Epithelial cell of esophagus (primary cell): ENCODE measurements at places on chromosomes 3 and 15.
A peak's percentile ranks its signal among the peaks of the same experiment; 100 is the strongest.

DNA sequence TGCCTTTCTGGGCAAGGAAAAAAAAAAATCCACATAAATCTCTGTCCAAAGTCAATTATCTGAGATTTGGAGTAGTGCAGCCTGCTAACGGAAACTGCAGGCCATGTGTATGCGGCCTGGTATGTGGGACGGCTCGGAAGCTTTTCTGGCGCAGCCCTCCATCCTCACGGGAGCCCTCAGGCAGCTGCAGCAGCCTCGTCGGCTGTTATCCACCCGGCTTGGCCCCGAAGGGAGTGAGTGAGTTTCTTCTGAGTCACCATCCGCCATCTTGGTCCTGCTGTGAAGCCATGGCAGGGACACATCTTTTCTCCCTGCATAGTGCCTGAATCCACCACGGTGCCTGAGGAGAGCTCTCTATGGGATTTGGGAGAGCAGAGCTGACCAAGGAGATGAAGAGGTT, 62.8 kb downstream of the POLR2M start:
- no peak for DNase-seq

DNA sequence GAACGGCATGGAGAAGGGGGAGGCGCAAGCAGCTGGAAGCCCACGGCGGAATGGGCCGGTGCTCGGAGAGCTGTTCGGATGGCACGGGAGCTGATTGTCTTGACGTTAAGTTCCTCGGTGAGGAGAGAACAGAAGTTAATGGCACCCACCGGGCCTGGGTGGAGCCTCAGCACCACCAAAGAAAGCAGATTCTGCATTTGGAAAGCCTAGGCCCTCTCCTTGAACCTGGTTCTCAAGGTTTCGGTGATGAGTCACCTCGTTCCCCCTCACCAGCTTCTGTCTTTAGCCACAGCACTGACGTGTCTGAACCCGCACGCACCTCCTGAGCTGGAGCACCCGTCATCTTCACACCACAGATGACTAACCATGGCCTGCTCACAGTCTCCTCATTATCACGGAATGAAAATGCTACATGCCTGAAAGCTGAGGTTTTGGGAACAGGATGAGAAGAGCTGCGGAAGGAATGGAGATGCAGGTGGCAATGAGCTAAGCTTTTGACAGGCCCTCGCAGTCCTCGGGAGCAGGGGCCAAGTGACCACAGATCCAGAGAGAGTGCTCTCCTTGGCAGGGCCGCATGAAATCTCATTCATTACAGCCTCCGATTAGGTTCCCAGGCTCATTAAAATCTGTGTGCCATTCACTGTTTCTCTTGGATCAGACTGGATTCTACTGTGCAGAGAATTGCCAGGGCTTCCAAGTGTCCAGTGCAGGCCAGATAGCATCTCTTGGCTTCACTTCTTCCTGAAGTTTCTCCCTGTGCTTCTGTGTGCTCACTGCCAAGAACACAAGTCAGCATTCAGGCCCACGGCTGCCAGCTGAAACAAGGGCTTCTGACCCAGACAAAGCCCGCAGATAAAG, 96.3 kb upstream of the DLG1 start:
- peak; percentile 100 for DNase-seq

GRCh38 chr3:49641292-49641691, 32.9 kb upstream of the APEH start:
- no peak for DNase-seq

DNA sequence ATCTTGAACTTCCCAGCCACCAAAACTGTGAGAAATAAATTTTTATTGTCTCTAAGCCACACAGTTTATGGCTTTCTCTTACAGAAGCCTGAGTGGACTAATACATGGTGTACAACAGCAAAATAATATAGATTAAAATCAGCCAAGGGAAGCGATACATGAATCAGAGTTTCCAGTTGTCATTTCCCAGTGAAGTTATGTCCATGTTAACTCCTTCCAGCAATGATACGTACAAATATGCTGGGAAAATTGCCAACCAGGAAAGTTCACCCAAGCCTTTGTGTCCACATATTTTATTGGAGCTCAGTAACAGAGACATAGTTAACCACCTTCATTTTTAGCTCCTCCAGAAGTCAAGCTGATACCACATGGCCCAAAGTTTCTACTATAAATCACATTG, 280.9 kb upstream of the KCNMB2 start:
- DNase-seq, result peak; percentile 13

DNA sequence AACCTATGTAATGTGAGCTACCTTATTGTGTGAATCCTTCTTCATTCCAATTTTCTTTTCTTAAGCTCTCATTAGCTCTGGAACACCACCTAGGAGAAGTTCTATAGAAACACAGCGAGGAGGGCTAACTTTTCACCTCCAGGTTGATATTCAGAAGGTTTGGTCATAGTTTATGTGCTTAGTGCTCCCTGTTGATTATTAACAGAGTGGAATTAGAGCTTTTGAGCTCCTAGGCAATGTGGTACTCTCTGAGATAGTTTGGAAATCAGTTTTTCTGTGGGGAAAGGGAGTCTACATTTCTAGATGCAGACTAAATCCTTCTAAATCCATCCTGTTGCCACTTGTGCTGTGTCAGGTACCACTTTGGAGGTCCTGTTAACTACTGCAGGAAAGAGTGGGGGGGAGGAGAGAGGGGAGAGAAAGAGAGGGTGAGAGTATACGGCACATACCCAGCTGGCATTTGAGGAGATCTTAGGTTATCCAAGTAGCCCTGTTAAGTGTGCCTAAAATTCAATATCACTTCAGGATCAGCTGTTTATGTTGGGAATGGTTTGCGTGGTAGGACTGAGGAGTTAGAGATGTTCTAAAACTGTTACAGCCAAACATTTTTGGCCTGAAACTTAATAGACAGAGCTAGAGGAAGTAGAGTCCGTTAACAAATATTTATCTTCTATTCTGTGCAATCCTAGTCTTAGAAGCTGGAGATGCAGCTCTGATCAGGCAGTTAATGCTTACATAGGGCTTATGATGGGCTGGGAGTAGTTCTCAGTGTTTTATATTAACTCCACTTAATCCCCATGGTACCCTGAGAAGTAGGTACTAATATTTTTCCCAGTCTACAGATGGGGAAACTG, 117.5 kb upstream of the PROK2 start:
- no peak for DNase-seq

- DNase-seq, result no peak
Measured at GRCh38 chr3:134355416-134355815, 18.8 kb downstream of the AMOTL2 start.

DNA sequence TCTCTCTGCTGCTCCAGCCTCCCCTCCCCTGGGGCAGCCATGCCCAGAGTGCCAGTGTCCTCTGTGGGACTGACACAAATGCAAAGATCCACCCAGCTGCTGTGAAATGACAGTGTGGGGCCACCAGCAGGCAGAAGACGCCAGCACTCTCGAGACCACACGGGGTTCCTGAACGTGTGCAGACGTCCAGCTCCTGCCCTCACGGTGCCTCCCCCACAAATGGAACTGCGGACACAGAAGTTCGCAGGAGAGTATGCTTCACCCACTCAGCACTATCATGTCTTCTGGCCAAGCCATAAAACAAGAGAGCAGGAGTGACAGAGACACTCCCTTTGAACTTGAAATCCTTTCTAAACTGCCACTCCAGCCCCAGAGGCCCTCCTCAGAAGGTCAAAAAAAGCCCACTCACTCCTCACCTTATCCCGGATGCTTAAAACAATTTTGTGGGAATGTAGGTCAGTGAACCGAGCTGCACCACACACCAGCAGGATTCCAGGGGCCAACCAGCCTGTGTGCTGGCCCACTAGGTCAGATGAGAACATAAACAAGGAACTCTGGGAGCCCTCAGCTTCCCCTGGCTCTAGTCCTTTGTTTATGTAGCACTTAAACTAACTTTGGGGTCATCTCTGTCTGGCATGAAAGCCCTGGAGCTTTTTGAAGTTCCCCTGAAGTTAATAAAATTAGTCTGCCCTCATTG, 112.6 kb downstream of the DNAJB8 start:
- no peak for DNase-seq

DNA sequence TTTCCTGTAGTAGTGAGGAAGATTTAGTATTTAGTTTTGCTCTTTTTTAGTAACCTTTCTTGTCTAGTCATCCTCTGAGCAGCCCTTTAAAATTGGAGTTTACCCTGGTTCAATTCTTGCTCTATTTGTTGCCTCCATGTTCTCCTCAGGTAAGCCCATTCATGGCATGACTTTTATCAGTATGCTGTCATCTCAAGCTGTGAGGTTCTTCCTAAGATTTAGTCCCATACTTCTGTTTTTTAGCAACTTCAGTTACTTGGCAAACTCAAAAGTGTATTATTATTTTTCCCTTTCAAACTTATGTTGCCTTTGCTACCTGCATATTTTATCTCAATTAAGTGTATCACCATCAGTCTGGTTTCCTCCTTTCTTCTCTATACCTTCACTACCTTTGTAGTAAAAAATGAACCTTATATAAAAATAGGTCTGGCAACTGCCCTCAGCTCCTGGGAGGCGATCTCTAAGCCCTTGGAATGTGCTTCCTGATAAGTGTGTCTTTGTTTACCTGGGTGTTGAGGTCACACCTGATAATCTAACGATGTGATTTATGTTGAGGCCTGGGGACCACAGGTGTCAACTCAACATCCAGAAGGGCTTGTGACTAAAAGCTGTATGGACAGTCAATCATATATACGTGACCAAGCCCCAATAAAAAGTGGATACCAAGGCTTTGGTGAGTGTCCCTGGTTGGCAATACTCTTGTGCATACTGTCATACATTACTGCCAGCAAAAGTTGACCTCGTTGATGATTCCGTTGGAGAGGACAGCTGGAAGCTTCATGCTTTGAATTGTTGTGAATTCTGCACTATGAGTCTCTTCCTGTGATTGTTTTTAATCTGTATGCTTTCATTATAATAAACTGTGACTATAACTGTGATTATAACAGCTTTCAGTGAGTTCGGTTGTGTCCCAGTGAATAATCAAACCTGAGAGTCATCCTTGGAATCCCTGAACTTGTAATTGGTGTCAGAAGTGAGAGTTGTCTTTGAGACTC, 3.9 kb downstream of the NSUN3 start:
- DNase-seq, result no peak
